ENCODE measurements at places on chromosomes 2 and 18.

DNA sequence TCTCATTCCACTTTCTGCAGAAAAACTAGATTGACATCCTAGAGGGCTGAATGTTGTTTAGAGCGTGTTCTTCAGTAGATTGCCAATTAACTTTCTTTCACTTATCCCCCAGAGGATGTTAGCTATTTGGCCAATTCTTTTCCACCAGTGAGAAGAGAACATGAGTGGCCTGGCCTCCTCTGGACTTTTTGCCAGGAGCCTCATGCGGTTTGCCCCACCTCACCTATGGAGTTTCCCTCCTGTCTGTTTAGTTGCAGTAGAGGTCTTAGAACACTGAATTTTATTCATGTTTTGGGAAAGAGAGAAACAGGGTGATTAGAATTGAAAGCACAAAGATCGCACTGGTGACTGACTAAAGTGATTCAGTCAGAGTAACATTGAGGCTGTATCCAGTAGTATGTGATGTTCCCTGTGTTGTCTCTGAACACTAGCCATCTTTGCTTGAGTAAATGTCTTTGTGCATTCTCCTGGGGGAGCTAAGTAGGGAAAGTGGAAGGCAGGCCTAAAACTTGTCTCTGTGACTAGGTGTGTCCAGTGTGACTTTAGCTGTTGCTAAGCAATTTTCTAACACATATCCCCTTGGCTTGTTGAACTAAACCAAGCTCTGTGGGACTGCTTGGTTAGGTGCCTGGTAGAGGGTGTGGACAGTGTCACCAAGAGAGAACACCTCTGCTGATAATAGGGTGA lies 34.0 kb downstream of the UGP2 start:
- DNase-seq, result no peak

DNA sequence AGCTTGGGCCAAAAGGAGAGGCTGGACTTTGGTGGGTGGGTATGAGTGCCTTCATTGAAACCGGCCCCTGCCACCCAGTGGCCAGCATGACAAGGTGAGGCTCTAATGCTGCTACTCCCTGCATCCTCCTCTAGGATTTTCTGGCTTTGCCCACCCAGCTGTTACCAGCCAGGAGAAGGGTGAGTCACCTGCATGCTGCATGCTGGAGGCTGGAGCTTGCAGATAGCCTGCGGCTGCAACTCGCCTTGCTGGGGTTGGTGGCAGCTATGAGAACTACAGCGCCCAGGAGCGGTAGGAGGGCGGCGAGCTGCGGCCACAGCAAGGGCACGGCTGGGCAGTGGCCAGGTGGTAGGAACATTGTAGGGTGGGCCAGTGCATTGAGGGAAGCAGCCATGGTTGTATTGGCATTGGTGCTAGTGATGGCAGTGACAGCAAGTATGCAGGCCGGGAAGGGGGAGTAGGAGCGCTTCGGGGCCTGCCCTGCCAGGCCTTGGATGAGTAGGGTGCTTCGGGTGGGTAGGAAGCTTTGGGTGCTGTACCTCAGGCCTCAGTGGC lies 75.4 kb upstream of the SLC35G4 start:
- DNase-seq, result no peak

GRCh38 chr2:141555876-141556470 lies 574.8 kb downstream of the LRP1B start:
- DNase-seq, result no peak

DNA sequence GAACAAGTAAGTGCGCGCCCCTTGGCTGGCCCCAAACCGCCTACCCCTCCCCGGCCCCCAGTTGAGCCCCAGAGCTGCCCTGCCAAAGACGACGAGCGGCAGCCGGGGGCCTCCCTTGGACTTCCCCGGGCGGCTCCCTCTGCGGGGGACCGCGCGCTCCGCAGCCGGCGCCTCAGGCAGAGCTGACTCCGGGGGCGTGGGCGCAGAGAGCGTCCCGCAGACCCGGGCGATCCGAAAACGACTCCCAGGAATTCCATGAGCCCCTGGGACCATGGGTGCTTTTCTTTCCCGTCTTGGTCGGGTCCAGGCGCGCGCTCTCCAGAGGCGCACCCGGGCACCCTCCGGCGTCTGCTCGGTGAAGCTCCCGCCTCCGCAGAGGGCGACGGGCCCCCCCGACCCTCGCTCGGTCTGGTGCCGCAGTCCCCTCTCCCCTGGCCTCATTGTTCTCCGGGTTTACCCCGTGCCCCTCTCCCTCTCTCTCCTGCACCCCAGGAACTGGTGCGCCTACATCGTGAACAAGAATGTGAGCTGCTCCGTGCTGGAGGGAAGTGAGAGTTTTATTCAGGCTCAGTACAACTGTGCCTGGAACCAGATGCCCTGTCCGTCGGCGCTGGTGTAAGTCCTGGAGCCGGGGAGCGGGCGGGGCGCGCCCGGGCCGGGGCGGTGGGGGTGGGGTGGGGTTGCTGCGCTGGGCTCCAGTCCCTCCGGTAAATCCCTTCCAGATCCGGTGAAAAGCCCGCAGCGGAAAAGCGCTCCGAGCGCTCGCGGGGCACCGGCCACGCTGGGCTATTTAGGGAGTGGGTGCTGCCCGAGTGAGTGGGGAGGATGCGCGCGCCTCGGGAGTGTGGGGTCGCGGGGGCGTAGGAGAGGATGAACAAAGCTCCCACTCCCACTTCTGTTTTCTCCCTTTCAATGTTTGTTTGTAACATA lies 776 bp downstream of the EMILIN2 start:
- DNase-seq, result peak; percentile 39

GRCh38 chr2:11807156-11808015 lies 61.0 kb downstream of the LPIN1 start:
- DNase-seq, result no peak

DNA sequence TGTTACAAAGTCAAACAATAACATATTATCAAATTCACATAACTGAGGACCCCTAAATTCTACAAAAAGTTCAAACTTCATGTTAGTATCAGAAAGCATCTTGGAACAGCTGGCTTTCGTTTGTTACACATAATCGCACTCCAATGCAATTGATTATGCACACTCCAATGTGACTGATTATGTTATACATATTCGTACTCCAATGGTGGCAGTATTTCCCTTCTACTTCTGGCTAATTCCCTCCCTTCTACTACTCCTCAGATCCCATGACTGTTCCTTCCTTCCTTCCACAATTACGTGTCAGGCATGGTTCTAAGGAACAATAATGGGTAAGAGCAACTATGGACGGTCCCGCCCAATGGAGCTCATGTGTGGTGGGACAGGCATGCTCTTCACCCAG lies 137.1 kb upstream of the CCDC150 start:
- no peak for DNase-seq

- no peak for DNase-seq
Observed at GRCh38 chr2:16816522-16816921, 150.9 kb upstream of the CYRIA start.

GRCh38 chr18:7174344-7175095 lies 56.4 kb upstream of the LRRC30 start:
- no peak for DNase-seq

DNA sequence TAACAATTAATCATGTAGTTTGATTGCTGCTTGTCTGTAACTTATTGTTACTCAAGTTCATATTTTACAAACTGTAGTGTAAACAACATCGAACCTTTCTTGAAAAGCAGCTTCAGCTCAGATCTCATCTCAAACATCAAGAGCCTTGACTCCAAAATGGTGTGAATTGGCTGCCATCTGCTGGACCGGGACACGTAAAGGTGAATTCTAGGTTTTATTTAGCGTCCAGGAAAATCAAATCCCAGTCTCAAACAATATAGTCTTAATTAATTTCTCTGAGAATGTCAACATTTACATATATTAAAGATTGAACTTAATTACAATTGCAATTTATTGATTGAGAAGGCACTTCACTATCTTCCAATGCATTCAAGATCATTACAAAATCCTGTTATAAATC lies 453.0 kb downstream of the GALR1 start:
- no peak for DNase-seq

- no peak for DNase-seq
Observed at GRCh38 chr2:206740800-206741199, 22.6 kb upstream of the DYTN start.

Data from stimulated activated CD4-positive, alpha-beta T cell treated with anti-CD3 and anti-CD28 coated beads, Interleukin-4, amount 100 ng/mL, for 4 hours (primary cell).